A549 treated with dexamethasone at 1 μM for 4 hours (cell line): ENCODE measurements at places on chromosomes 7 and 10. TPM values are rescaled to one million over a fixed set of nuclear protein-coding genes. Genes with fewer than 3 reads are reported as not detected.

Gene BAMBI
- 9.3 to 12.6 TPM (median 11.3 TPM) in 5 replicates for total RNA-seq

Gene ZNF12
- 8.9 to 13.8 TPM (median 9.9 TPM) in 5 replicates for total RNA-seq

Gene SPDYE2B
- total RNA-seq: not detected in 5 replicates

Gene FANK1
- 1.9 to 3.2 TPM (median 2.4 TPM) in 5 replicates for total RNA-seq

Gene OR6V1
- total RNA-seq: not detected in 5 replicates

Gene NKX2-3
- 0.05 TPM in 2 of 5 replicates, not detected in the others for total RNA-seq

Gene NAT16
- 0.09 to 0.21 TPM (median 0.12 TPM) in 5 replicates for total RNA-seq

Gene SPDYE16
- 0.04 TPM in 1 of 5 replicates, not detected in the others for total RNA-seq
